ENCODE measurements at places on chromosomes 11 and 22.

GRCh38 chr22:26550498-26551033, 38.3 kb upstream of the TFIP11 start:
- DNase-seq: peak; percentile 87

DNA sequence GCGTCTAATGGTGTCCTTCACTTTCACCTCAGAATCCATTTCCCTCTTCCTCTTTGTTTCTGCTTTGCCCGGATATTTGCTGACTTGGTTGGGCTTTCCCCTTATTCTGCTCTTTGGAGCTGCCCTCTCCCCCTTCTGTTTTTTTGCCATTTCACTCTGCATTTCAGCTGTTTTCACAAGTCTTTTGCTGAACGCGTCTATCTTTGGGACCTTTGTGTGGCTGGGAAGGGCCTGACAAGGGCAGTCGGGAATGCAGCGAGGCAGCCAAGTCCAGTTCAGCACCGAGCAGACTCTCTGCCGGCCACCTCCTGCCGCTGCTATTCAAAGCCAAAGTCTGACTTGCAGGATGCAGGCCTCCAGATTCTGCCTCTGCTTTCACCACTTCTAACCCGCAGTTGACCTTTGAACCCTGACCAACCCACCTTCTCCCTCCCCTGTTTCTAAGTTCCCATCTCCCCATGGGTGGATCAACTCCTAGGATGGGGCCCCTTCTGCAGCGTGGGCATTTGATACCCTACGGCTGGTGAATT, 38.2 kb downstream of the FEZ1 start:
- DNase-seq: no peak

- DNase-seq: no peak
These were observed 52.0 kb upstream of the ELF5 start for GRCh38 chr11:34565417-34566207.

DNA sequence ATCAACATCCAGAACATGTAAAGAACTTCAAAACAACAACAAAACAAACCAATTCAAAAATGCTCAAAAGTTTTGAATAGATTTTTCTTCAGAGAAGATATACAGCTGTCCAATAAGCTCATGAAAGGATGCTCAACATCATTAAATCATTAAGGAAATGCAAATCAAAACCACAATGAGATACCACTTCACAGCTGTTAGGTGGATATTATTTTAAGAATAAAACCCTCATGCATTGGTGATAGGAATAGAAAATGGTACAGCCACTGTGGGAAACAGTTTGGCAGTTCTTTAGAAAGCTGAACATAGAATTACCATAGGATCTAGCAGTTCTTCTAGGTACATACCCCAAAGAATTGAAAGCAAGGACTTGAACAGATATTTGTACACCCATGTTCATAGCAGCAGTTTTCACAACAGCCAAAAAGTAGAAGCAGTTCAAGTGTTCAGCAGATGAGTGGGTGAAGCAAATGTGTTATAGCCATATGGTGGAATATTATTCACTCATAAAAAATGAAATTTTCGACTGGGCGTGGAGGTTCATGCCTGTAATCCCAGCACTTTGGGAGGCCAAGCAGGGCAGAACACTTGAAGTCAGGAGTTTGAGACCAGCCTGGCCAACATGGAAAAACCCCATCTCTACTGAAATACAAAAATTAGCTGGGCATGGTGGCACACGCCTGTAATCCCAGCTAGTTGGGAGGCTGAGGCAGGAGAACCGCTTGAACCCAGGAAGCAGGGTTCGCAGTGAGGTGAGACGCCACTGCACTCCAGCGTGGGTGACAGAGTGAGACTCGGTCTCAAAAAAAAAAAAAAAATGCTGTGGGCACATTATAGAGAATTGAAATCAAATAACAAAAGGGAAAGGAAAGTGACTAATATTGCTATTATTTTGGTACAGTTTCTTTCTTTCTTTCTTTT, 42.9 kb downstream of the CBL start:
- DNase-seq: no peak

DNA sequence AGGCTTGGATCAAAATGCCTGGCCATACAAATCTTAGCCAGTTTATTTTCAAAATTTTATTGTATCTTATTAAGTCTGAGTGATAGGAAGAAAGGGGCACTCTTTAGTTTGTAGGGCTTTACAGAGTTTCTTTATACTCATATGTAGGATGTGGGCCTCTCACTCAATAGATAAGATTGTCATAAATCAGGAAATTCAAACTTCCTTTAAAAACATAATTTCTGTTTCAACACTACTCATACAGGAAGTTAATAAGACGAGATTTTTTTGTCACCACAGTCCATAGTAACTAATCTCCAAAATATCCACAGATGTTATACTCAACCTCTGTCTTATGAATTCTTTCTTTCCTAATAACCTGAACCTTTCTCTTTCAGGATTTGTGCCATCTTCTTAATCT, 13.3 kb upstream of the OR56B4 start:
- DNase-seq: no peak

DNA sequence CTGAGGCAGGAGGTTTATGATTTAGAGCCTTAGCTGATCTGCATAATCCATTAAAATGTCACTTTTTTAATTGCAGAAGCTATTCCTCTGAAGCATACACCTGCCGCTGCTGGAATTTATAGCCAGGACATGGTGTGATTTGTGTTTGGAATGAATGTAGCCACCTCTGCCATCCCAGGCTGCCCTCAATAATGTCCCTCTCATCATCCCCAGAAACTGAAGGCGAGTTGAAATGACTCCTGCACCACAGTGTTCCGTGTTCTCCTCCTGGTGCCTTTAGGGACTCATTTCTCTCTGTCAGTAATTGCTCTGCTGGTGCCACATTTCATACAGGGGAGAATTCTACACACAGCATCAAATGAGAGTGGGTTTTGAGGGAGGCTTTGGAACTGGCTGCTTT, 191.0 kb downstream of the C11orf91 start:
- no peak for DNase-seq

GRCh38 chr11:47524291-47524874, 28.5 kb downstream of the CELF1 start:
- no peak for DNase-seq

DNA sequence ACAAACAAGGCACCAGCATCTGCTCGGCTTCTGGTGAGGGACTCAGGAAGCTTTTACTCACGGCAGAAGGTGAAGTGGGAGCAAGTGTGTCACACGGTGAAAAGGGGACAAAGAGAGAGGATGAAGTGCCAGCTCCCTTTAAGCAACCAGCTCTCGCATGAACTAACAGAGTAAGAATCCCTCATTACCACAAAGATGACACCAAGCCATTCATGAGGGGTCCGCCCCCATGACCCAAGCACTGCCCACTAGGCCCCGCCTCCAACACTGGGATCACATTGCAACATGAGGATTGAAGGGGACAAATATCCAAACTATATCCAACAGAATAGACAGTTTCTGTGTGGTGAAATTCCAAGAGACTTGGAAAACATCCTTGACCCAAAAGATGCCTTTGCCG, 198.2 kb upstream of the POU2AF2 start:
- no peak for DNase-seq

DNA sequence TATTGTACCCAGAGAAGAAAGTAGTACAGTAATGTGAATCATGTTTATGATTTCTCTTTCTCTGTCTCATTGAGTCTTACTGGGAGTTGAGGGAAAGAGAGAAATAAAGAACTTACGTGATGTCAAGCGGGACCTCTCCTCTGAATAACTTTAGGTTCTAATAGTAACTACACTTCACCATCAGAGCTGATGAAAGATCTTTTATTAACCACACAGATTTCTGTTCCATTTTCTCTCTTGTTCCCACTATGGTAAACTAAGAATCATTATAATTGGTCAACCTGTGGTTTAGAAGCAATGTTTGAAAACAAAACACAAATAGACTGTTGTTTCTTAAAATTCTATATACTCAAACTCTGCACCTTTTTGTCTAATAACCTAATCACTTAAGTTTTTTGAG, 142.3 kb downstream of the ELP4 start:
- no peak for DNase-seq

GRCh38 chr11:7592711-7593110, 78.9 kb downstream of the PPFIBP2 start:
- no peak for DNase-seq

DNA sequence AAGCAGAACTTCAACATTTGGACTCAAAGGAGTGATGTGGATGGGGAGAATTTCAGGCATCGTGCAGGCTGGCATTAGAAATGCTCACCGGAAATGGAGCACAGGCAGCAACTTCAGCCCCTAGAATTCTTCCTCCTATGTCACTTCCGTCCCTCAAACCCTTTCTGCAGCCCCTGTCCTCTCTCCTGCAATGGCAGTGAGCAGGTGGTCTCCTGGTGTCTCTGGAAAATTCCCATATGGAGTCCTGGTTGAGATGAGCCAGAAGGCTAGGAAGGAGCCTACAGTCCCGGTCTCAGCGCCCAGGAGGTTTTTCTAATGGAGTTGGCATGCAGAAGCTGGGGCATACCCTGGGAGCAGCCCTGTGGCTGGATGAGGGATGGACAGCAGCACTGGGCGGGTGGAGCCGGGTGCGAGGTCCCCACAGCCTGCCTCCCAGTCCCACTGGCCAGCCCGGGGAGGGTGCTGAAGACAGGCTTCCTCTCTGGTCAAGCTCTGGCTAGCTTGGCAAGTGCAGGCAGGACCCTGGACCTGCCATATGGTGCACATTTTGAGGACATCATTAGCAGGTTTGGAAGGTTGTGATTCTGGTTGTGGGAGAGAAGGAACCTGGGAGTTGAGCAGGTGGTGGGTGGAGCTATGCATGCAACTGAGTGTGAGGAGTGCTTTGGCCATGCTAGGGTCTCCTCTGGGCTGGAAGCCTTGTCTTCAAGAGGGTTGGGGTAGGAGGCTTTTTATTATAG, 59.8 kb upstream of the B3GAT1 start:
- no peak for DNase-seq

DNA sequence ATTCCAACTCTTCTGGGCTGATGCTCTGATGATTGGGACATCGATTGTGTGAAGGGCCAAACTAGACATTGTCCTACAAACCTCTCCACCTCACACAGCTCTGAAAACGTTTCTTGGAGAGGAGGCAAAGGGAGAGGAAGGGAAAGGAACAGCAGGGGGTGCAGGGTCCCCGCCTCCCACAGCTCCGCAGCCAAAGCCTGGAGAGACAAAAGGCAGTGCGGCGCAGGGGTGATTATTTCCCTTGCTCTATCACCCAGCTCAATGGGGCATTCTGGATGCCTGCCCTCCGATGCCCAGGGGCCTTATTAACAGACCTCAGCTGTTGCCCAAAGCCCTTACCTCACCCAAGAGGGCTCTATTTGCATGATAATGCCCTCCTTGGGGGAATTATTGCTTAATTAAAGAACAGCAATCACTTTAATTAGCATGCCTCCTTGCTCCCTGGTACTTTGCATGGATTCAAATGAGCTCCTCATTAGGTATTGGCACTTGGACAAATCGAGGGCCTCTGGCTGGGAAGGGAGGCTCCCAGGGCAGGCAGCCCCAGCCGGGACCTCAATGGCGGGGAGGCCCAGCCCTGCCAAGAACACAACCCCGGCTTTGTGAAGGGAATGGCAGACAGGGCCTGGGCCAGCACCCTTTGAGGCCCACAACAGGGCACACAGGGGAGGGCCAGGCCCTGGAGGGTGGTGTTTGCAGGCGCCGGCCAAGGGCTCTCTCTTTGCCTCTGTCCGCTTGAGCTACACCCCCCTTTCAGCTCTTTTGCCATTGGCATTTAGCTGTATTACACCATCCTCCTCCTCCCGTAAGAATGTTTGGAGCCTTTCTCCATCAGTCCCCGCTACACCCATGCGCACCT, 19.8 kb upstream of the CDON start:
- no peak for DNase-seq

DNA sequence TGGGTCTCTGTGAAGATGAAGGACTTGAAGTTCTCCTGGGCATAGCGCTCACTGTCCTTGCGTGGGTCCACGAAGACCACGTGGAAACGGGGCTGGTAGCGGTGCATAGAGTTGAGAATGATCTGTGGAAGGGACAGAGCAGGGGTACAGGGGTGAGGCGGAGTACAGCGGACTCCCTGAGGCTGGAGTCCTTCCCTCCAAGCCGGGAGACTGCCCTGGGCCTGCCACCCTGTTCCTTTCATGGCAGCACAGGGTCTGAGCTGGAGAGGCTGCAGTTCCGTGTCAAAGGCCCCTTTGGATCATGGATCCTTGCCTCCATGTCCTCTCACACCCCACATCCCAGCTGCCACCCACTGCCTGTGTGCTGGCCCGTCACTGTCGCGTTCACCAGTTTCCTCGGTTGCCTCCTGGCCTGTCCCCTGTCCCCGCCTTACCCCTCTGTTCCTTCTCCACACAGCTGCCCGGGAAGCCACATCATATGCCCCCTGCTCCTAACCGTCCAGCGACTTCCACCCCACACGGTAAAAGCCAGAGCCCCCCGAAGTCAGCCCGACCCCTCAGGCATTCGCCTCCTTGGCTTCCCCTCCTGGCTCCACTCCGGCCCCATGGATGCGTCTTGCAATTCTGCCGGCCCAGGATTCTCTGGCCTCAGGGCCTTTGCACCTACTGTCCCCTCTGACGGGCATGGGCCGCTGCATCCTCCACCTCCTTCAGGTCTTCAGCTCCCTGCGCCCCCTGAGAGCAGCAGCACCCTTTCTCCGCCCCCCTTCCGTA, 3.4 kb upstream of the NUDT8 start:
- DNase-seq: no peak

DNA sequence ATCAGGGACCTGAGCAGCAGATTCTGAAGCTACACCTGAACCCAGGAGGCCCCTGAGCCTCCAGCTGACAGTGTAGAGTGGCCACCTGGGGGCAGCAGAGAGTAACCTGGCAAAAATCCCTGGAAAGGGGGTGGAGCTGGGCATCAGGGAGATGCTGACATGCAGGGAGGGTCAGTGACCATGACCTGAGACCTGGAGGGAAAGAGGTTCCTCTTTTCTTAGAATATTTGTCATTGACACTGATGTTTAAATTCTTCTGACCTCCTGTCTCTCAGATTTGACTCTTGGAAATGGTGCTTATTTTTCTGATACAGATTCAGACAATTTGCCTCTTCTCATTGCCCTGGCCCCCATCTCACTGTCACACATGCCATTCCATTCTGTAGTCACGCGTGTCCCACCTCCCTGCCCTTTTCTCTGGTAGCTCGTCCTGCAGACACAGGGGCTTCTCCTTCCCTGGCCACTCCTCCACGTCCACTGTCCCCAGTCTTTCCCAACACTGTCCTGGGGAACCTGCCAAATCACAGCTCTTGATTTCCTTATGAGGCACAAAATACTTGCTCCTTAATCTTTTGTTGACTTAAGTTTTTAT, 117.2 kb upstream of the IGLL5 start:
- no peak for DNase-seq
